Gastrocnemius medialis (tissue), 4 donors: ENCODE measurements at places on chromosomes 1 and 21. TPM values are rescaled to one million over a fixed set of nuclear protein-coding genes. Genes with fewer than 3 reads are reported as not detected.

- H3K36me3 ChIP-seq = no peaks in the 10 kb centered on the region
- H3K27me3 ChIP-seq = peaks cover 14% of the 10 kb centered on the region
- no peak for DNase-seq
- no peak overlapping the region for H3K4me3 ChIP-seq
These were observed 96.2 kb downstream of the RNF220 start for GRCh38 chr1:44501047-44501890.

GRCh38 chr21:34999397-34999941, 49.6 kb downstream of the RUNX1 start:
- no peak overlapping the region for H3K4me3 ChIP-seq
- H3K27me3 ChIP-seq = no peaks in the 10 kb centered on the region
- peak overlapping the region; percentile 69 for H3K27ac ChIP-seq
- H3K4me1 ChIP-seq = peaks cover 17% of the 10 kb centered on the region

The ATAD3C gene
- 0.07 TPM for total RNA-seq

The NPHS2 gene
- not detected for total RNA-seq

GRCh38 chr1:52225174-52225573, 83.3 kb downstream of the ZFYVE9 start:
- DNase-seq = no peak
- H3K27ac ChIP-seq = no peak overlapping the region
- H3K4me3 ChIP-seq = no peak overlapping the region
- H3K4me1 ChIP-seq = no peaks in the 10 kb centered on the region
- H3K27me3 ChIP-seq = no peaks in the 10 kb centered on the region
